ENCODE measurements at places on chromosomes 11 and 22.

- no peak for DNase-seq
These were observed 21.0 kb upstream of the HSPA8 start for GRCh38 chr11:123082977-123083376.

DNA sequence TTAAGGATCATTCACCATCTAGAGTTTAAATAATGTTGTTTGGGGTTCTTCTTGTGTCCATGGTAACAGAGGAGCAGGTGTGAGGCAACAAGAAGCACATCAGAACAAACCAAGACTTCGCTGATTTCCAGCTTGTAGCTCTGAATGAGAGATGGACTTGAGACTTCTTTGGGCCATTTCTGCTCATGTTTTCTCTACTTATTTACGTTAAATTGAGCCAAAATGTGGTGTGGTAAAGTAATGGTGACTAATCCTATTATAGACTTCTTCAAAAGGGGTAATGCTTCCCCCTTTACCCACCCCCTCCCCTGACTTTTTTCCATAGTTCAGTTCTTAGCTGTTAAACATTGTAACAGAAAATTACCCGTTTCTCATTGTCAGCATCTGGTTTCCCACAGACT is 65.2 kb downstream of the CSTPP1 start:
- DNase-seq, result no peak

- no peak for DNase-seq
These were observed 9.8 kb upstream of the MPPED2 start for GRCh38 chr11:30595934-30596333.

DNA sequence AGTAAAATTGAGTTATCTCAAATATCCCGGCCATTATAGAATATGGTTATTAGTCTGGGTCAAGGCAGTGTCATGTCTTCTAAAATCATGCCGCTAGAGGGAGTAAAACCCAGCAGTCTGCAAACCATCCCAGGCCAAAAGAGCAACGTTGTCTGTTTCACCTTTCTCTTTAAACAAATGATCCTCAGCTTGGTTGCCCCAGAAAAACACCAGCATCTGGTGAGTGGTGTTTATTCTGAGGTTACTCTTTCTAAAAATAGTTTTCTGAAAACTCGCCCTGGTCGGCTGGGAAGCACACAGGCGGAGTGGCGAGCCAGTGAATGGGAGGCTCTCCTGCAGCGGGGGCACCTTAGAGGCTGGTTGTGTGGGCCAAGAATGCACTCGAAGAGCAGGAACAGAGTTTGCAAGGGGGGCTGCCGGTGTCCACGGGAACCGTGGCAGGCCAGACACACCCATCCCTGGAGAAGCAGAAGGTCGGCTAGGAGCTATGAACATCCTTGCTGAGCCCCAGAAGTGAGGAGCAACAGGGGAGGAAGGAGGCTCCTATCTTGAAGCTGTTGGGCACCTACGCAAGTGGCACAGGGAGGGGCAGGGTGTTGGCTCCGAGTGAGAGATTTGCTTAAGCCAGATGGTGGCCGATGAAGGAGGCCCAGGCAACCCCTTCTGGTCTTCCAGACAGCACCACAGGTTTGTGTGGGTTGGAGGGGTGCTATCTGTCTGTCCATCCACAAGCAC is 297.1 kb downstream of the ETS1 start:
- peak; percentile 84 for DNase-seq

- no peak for DNase-seq
These were observed 124.5 kb downstream of the TRIM44 start for GRCh38 chr11:35787013-35787504.

DNA sequence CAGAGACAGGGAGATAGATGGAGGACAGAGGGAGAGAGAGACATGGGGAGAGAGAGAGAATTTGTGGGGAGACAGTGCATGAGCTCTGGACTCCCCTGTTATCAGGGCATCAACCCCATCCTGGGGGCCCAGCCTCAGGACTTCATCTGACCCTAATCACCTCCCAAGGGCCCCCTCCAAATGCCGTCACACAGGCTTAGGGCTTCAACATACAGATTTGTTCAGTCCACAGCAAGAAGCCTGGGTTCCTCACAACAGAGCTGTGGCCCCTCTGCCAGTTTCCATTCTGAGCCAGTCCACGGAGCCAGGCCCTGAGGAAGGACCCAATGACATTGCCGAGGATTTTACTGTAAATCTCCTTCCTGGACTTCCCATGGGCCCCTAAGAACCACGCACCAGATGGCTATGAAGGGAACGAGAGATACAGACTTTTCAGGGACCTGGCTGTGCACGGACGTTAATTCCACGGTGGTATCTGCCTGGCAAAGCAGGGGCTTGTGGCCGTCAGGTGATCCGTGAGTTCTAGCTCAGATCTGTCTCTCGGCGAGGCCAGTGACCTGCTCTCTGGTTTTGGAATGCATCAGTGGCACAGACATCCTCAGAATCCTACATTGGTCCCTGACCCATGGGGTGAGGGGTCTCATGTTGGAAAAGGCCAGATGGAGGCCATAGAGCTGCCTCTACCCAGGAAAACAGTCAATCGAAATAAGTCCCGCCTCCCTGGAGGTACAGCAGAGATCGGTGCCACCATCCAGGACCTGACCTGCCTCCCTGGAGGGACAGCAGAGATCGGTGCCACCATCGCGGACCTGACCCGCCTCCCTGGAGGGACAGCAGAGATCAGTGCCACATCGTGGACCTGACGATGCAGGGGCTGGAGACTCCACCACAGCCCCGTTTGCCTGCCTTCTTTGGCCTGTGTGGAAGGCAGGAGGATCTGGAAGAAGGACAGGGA is 8.7 kb upstream of the B4GALNT4 start:
- no peak for DNase-seq

- no peak for DNase-seq
These were observed 82.2 kb downstream of the ATG16L2 start for GRCh38 chr11:72896431-72896830.

- peak; percentile 83 for DNase-seq
These were observed 76.0 kb downstream of the ST3GAL4 start for GRCh38 chr11:126431401-126432064.

- no peak for DNase-seq
These were observed 5.7 kb upstream of the FLI1 start for GRCh38 chr11:128688031-128688713.

DNA sequence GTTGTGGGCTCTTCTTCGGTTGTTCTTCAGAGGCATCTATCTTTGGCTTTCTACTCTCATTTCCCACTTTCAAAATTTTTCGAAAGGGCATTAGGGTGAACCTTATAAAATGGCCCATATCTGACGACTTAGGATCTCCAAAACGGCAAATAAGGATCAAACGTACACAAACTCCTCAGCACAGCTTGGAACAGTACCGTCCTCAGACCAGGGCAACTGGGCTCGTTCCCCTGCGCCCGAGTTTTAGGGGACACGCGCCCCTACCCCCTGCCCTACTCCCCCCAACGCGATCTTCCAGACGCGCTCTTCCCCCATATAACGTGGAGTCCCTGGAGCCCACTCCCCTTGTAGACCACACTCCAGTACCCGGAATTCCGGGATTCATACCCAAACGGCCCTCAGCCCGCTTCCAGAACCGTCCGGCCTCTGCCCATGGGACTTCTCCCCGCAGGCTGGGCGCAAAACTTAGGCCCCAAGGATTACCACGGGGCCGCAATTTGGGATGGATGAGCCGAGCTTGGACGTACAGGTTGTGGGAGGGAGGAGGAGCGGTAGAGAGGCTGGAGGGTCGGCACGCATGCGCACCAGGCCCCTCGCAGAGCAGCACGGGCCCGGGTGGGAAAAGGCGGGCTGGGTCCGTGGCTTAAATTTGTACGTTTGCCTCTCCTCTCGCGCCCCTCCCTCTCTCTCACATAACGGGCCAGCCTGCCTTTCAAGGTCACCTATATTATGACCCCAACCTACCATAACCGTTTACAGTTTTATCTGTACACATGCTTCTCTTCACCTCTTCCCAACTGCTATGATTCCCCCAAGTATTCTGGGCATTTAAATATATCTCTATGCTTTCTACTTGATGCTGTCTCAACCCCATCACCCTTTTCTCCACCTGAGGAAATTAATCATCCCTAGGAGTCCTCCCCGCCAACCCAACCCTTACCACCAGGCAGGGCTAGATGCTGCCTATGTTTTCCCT is 3.4 kb downstream of the CCDC89 start:
- peak; percentile 31 for DNase-seq

DNA sequence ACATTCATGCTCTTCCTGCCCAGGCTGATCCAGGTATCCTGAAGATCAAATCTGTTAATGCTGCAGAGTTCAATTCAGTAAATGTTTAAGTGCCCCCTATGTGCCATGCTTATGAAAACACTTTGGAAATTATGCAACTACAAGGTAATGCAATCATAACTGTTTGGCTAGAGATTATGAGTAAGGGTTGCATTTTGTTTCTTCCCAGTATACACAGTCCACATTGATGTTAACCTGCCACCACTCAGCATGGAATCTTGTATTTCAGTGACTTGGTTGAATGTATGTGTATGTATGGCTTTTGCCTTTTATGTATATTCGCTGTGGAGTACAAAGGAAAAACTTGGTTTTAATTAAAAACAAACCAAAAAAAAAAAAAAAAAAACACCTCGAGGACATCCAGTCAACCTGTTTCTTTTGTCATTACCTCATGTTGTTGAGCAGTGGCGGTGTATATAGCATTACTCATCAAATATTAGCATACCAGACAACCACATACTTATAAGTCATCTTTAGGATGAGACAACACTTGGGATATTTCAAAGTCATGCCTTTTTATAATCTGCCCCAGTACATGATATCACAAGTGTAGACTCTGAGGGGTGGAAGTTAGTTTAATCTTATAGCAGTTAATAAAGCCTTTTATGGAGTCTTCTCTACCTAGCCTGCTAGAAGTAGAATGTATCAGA is 86.1 kb upstream of the HORMAD2 start:
- DNase-seq, result peak; percentile 87

DNA sequence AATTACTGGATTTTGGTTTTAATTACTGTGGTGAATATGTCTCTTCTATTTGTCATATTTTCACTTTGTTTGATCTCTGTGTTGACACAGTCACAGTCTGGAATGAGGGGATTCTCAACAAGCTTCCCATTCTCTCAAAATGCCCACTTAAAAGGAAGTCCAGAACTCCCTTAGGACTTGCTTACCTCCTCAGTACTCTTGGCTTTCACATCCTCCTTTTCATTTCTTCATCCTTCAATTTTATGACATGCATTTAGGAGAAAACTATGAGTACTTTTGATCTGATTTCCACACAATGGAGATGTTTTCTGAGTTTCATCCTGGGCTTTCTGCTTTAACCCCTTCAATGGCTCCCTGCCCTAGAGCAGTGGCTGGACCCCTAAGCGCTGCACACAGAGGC is 49.3 kb upstream of the FLI1 start:
- DNase-seq, result no peak

DNA sequence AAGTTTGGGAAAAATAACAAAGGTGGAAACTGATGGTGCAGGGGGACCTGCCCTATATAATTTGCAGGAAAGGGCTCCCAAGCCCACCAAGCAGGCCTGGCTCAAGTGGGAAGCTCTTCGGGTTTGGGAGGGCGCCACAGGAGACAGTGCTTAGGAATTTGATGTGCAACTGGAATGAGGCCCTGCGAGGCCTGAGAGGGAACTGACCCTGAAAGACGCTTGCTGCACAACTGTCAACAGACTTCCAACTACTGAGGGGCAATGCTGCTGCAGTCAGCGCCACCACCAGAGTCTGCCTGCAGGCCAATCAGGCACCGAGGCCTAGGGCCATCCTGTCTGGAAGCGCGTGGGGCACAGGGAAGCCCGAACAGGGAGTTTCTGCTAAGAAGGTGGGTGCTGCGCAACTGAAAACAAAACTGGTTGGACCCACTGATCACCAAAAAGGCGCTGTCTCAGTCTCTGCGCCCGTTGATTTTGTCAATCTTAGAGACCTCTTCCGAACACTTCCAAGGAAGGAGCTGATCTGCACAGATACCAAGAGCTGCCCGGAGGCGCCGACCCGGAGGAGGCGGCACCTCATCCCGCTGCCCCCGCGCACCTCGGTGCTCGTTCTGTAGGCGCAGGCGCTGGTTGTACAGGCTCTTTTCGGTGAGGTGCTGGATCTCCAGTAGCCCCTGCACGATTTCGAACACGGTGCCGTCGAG is 667 bp downstream of the DGCR6L start:
- DNase-seq, result no peak

DNA sequence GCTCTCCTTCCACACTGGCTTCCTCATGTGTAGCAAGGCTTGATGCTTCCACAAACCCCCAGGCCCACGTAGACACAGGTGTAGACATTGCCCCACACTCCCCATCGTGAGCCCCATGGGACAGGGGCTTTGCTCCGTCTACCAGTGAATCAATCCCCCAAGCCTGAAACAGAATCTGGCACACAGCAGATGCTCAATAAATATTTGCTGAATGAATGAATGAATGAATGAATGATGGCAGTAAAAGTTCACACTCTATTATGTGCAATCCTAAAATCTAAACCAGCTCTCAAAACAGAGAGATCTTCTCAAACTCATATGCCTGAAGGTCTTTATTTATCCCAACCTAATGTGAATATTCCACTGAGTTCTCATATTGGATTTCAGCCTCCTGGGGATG is 69.9 kb downstream of the MN1 start:
- no peak for DNase-seq

GRCh38 chr11:43546561-43547429 is 133.7 kb upstream of the HSD17B12 start:
- no peak for DNase-seq

GRCh38 chr11:27040302-27041115 is at the start of gene BBOX1:
BBOX1 (plus strand) TSS chr11:27040815; CDS start chr11:27055431, 14,616 bp downstream.
- no peak for DNase-seq

DNA sequence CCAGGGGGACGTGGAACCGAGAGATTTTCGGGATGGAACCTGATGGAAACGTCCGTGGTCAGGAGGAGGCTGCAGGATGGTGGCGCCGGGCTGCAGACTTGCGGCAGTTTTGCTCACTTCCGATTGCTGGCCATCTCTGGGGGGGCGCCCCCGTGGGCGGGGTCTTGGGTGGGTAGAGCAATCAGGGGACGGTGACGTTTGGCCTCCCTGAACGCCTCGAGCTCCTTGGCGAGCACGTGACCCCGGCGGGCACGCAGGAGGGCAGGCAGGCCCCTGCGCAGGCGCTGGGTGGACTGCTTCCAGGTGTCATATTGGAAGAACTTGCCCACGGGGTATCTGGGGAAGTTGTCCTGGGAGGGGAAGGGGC is 6.3 kb downstream of the IGF2 start:
- no peak for DNase-seq

- DNase-seq, result no peak
These were observed 1388.1 kb downstream of the FAM181B start for GRCh38 chr11:81345609-81346008.

DNA sequence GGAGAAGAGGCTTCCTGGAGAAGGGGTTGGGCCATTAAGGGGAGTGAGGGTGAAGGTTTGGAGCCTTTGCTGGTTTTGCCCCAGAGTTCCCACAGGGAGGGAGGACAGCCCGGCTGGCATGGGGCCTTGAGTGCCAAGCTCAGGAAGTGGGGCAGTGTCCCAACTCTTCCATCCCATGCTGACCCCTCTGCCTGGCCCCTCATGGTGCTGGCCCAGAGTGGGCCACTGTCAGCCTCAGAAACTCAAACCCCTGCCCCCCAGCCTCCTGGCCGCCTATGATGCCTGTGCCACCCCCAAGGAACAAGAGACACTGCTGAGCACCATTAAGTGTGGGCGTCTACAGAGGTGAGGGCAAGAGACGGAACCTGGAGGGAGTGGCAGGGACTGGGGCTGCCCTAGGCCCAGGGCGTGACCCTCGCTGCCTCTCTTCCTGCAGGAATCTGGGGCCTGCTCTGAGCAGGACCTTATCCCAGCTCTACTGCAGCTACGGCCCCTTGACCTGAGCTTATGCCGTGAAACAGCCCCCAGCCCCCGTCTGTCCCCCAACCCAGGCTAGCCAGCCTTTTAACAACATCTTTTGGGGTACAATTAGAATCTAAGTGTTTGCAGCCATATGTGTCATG is 5.4 kb downstream of the MUS81 start:
- DNase-seq, result no peak
